Thyroid gland (tissue), 4 donors: ENCODE measurements at places on chromosomes 1 and 21. TPM values are rescaled to one million over a fixed set of nuclear protein-coding genes. Genes with fewer than 3 reads are reported as not detected.

DNA sequence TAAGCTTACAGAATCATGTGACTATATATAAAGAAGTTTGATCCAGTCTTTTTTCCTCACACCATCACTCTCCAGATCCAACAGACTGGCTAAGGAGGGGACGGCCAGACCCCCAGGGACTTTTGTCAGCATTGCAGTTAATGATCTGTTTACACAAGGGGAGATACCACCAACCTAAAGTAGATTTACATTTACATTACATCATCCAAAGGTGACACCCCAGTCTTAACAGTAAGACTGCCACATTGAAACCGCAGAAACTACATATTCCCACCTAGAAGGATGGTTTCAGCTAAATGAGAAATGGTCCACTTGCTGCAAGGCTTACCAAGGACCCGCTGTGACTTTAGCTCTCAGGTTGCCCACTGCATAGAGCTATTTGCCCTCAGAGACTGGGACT lies 3.4 kb downstream of the RCAN1 start:
- no peak overlapping the region for H3K4me3 ChIP-seq
- no peak for DNase-seq
- no peak overlapping the region for H3K27ac ChIP-seq
- H3K27me3 ChIP-seq: no peaks in the 10 kb centered on the region

DNA sequence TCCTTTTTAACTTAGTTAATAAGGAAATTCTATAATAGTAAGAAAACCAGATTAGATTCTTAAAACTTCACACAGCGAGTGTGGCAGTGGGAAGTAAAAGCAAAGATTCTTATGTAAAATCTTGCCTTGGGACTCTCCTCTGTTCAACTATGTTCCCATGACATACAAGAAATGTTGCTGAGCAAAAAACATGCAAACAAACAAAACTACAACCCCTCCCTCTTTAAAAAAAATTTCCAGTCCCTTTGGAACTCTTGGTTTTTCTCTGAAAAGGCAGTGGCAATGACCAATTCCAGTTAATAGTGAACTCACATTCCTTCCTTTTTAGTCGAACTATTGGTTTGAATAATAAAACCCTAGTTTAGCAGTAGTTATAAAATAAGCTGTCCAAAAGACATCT lies 453.1 kb upstream of the ZRANB2 start:
- H3K27me3 ChIP-seq: no peaks in the 10 kb centered on the region
- no peak for DNase-seq
- H3K4me3 ChIP-seq: no peak overlapping the region
- no peaks in the 10 kb centered on the region for H3K4me1 ChIP-seq
- H3K36me3 ChIP-seq: no peaks in the 10 kb centered on the region

DNA sequence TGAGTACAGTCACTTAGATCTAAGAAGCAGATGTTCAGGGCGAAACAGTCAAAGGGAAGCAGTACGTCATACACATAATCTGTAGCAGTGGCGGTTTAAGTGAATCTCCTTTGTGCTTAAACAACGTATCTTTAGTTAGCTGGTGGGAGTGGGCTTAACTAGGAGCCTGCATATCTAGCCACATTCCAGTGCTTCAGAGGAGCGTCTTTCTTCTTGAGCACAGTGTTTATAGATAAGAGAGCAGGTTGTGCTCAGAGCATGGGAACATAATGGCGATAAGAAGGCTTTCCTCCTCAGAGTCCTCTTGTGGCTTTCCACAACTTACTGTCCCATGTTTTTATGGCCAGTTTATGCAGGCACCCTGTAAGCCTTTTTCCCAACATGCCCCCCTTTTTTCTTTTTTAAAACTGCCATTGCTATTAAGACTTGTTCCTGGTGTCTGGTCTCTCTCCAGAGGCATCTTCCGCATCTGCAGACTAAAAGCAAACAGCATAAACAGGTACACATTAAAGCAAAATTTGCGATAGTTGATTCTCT lies 3.2 kb downstream of the DAP3 start:
- DNase-seq: no peak
- H3K4me3 ChIP-seq: no peak overlapping the region
- peaks cover 9% of the 10 kb centered on the region for H3K4me1 ChIP-seq
- H3K27me3 ChIP-seq: no peaks in the 10 kb centered on the region
- H3K36me3 ChIP-seq: no peaks in the 10 kb centered on the region

DNA sequence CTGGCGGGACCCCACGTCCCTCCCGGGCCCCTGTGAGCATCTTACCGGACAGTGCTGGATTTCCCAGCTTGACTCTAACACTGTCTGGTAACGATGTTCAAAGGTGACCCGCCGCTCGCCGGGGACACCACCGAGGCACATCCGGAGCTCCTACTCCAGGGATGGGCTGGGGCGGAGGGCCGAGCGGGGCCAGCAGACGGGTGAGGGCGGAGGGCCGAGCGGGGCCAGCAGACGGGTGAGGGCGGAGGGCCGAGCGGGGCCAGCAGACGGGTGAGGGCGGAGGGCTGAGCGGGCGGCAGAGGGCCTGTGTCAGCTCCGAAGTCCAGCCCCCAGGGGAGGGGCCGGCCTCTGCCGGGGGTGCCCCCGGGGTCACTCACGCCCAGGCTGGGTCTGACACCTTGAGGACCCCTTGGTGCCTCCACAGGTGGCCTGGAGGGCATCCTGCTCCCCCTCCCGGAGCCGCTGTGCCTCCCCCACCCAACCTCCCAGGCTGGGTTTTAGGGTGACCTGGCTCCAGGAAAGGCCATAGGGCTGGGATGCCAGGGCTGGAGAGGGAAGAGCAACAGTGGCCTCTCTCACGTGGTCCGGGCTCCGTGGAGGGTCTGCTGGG lies 5.7 kb upstream of the TTLL10 start:
- H3K36me3 ChIP-seq: no peaks in the 10 kb centered on the region
- no peak overlapping the region for H3K4me3 ChIP-seq
- H3K4me1 ChIP-seq: peaks cover 14% of the 10 kb centered on the region
- H3K27ac ChIP-seq: no peak overlapping the region
- no peak for DNase-seq

DNA sequence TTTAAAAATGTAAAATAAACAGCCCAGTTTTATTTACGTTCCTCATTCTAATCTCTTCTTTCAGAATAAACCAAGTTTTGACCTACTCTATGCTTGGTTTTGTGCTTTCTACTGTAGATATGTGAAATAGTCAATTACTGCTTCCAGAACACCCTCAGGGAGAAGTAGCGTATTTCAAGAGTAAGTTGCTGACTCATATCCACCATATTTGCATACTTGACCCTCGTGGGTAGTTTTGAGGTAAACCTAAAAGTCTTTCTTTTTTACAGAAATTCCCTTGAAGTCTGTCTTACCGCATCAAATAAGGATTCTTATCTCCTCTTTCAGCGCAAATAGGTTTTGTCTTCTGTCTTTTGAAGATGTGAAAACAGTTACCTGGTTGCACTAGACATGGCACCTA lies 1.4 kb upstream of the OR2L3 start:
- no peaks in the 10 kb centered on the region for H3K4me1 ChIP-seq
- no peaks in the 10 kb centered on the region for H3K36me3 ChIP-seq
- DNase-seq: no peak
- H3K27me3 ChIP-seq: no peaks in the 10 kb centered on the region

The RHEX gene
- 1.7 TPM for total RNA-seq

DNA sequence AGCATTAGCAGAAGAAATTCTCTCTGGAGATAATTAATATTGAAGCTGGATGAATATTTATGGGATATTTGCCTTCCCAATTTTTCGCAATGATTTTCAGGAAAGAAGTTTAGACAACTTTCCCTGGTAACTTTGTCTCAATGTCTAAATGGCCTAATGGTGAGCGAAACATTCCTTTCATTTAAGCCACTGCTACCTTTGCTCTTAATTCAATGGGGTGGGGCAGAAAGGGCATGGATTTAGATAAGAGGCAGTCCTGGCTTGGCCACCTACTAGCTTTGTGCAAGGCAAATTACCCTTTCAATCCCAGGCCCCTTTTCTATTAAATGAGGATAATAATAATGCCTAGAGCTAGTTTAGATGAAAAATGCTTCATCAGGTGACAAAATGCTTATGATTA lies 27.1 kb upstream of the LYST start:
- no peaks in the 10 kb centered on the region for H3K4me1 ChIP-seq
- no peaks in the 10 kb centered on the region for H3K36me3 ChIP-seq
- DNase-seq: no peak
- H3K27me3 ChIP-seq: no peaks in the 10 kb centered on the region
- no peak overlapping the region for H3K27ac ChIP-seq

GRCh38 chr1:84969489-84970250 lies 27.2 kb downstream of the MCOLN2 start:
- H3K27me3 ChIP-seq: no peaks in the 10 kb centered on the region
- H3K4me1 ChIP-seq: no peaks in the 10 kb centered on the region
- DNase-seq: no peak
- no peak overlapping the region for H3K27ac ChIP-seq

DNA sequence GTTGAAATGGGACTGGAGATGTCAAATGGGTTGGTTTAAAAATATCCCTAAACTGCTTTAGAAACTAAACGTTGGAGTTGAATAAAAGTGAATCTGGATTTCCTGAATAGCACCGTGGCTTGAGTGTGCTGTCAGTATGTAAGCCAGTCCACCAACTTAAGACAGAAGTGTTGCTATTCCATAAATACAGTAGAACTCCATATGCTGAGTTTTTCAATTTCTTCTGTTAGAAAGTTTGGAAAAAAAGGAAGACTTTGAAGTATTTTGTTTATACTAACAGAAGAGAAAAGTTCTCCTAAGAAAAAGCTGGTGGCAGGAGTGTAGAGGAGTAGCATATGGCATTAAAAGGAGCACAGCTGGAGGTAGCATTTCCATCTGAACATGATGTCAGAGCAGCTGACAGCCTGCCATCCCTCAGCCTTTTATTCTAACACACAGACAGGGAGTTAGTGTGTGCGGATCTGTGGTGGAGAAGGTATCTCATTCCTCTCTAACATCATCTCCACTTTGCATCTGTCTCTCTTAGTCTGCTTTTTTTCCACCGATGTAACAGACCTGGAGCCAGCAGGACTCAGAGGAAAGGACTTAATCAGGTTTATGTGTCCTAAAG lies at the start of gene ZBTB18:
TSS of gene ZBTB18 (plus strand) at position 449 of the 610 bp plus-strand sequence. CDS start at position 598, 149 bp downstream.
- H3K4me1 ChIP-seq: peaks cover 6% of the 10 kb centered on the region
- DNase-seq: no peak
- H3K27me3 ChIP-seq: no peaks in the 10 kb centered on the region
- H3K36me3 ChIP-seq: peaks cover 22% of the 10 kb centered on the region

GRCh38 chr1:145887631-145888030 lies 2.0 kb upstream of the ANKRD35 start:
- no peaks in the 10 kb centered on the region for H3K27me3 ChIP-seq
- no peak for DNase-seq
- H3K36me3 ChIP-seq: no peaks in the 10 kb centered on the region
- H3K4me1 ChIP-seq: peaks cover 26% of the 10 kb centered on the region
- no peak overlapping the region for H3K4me3 ChIP-seq

GRCh38 chr1:220038640-220039039 lies 7.7 kb downstream of the EPRS1 start:
- no peak overlapping the region for H3K27ac ChIP-seq
- no peak for DNase-seq
- H3K4me3 ChIP-seq: no peak overlapping the region

The GPA33 gene
- total RNA-seq: not detected

- H3K27ac ChIP-seq: no peak overlapping the region
- no peak for DNase-seq
- no peaks in the 10 kb centered on the region for H3K4me1 ChIP-seq
- H3K27me3 ChIP-seq: no peaks in the 10 kb centered on the region
These were observed 46.4 kb upstream of the SLC22A15 start for GRCh38 chr1:115929881-115930280.

GRCh38 chr1:192522673-192523072 lies 52.9 kb upstream of the RGS1 start:
- no peaks in the 10 kb centered on the region for H3K4me1 ChIP-seq
- DNase-seq: no peak
- no peaks in the 10 kb centered on the region for H3K36me3 ChIP-seq
- no peak overlapping the region for H3K4me3 ChIP-seq
- H3K27ac ChIP-seq: no peak overlapping the region

DNA sequence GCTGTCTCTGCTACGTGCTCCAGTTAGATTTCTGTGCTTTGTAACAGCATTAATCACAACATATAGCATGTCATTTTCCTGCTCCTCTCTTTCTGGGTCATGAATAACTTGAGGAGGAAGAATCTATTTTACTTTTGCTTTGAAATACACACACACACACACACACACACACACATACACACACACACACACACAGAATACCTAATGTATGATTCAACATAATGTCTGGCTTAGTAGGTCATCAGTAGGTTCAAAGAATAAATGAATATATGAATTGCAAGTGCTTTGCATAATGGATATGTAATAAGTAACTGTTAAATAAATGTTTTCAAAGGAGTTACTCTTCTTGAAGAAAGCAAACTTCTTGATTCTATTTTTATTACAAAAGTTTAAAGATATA lies 249.0 kb downstream of the PDE4B start:
- no peak overlapping the region for H3K27ac ChIP-seq
- H3K27me3 ChIP-seq: no peaks in the 10 kb centered on the region
- H3K4me3 ChIP-seq: no peak overlapping the region
- no peaks in the 10 kb centered on the region for H3K4me1 ChIP-seq
- no peak for DNase-seq

- H3K27me3 ChIP-seq: no peaks in the 10 kb centered on the region
- peaks cover 17% of the 10 kb centered on the region for H3K4me1 ChIP-seq
- no peaks in the 10 kb centered on the region for H3K36me3 ChIP-seq
- no peak for DNase-seq
These were observed 8.2 kb downstream of the ADORA1 start for GRCh38 chr1:203135636-203136305.

- H3K27me3 ChIP-seq: no peaks in the 10 kb centered on the region
- DNase-seq: peak; percentile 4
- no peak overlapping the region for H3K4me3 ChIP-seq
- no peaks in the 10 kb centered on the region for H3K36me3 ChIP-seq
These were observed 157.4 kb downstream of the TNFSF18 start for GRCh38 chr1:172893146-172893841.

The SPRR4 gene
- not detected for total RNA-seq

The PRKCZ gene
- total RNA-seq: 53.0 TPM

The IL12RB2 gene
- 0.98 TPM for total RNA-seq

The COL11A1 gene
- 0.75 TPM for total RNA-seq

The LHX8 gene
- 0.79 TPM for total RNA-seq

The KANK4 gene
- not detected for total RNA-seq

- DNase-seq: no peak
- H3K36me3 ChIP-seq: no peaks in the 10 kb centered on the region
- no peak overlapping the region for H3K27ac ChIP-seq
- H3K27me3 ChIP-seq: no peaks in the 10 kb centered on the region
- H3K4me1 ChIP-seq: no peaks in the 10 kb centered on the region
These were observed 9.3 kb downstream of the PCSK9 start for GRCh38 chr1:55048453-55049270.

DNA sequence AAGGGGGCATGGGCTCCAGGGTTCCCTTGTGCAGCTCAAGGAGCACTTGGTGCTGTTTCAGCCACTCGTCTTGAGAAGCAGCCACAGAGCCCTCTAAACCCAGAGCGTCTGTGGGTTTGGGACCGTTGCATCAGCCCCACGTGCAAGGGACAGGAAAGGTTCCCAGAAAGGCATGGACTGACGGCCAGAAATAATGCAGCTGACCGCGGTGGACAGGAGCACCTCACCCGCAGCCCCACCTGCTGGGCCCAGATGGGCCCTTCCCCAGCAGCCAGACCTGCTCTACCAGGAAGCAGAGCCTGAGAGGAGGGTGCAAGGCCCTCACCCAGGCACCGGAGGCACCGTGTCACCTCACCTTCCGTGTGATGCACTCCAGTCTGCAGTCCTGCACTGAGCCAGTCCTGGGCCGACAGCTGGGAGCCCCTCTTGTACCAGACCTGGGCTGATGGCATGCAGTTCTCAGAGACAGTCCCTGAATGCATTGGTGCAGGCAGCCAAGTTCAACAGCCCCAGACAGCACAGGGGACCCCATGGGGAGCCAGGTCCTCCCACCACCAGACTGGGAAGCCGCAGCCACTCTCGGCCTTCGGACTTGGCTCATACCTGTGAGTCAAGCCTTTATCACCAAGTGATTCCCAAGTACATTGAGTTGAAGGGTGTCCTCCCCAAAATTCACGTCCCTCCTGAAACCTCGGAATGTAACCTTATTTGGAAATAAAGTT lies 4.8 kb upstream of the TFF3 start:
- no peak overlapping the region for H3K27ac ChIP-seq
- no peak overlapping the region for H3K4me3 ChIP-seq
- H3K36me3 ChIP-seq: no peaks in the 10 kb centered on the region
- peaks cover 20% of the 10 kb centered on the region for H3K4me1 ChIP-seq
